Activated CD8-positive, alpha-beta memory T cell treated with anti-CD3 and anti-CD28 coated beads for 1 hour (primary cell): ENCODE measurements at places on chromosomes 1 and 21.

- no peak for DNase-seq
These were observed 26.1 kb downstream of the PROK1 start for GRCh38 chr1:110477041-110477440.

GRCh38 chr1:111488669-111489068, 14.8 kb downstream of the ADORA3 start:
- DNase-seq, result no peak

- DNase-seq, result no peak
These were observed 32.0 kb downstream of the PTAFR start for GRCh38 chr1:28144203-28145135.

DNA sequence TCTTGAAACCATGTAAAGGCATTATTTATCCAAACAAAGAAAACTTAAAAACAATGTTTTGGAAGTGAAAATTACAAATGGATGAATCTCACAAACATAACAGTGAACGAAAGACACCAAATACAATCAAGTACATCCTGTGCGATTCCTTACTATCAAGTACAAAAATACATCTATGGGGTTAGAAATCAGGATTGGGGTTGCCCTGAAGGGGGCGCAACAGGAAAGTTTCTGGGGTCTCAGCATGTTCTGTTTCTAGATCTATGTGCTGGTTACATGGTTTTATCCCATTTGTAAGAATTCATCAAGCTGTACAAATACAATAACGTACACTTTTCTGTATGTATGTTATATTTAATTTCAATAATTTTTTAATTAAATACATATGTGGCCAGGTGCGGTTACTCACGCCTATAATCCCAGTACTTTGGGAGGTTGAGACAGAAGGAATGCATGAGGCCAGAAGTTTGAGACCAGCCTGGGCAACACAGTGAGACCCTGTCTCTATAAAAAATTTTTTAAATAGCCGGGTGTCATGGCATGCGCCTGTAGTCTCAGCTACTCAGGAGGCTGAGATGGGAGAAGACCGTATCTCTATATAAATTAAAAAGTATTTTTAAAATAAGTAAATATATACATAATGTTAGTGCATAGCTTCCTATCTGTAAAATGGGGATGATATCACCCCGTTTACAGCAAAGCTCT, 121.5 kb upstream of the SOD1 start:
- no peak for DNase-seq
